ENCODE measurements at places on chromosomes 4 and X.

- no peak overlapping the region for H3K4me3 ChIP-seq
- no peaks in the 10 kb centered on the region for H3K27me3 ChIP-seq
- DNase-seq = no peak
Measured at GRCh38 chr4:113665036-113665435, 96.5 kb downstream of the CAMK2D start.

DNA sequence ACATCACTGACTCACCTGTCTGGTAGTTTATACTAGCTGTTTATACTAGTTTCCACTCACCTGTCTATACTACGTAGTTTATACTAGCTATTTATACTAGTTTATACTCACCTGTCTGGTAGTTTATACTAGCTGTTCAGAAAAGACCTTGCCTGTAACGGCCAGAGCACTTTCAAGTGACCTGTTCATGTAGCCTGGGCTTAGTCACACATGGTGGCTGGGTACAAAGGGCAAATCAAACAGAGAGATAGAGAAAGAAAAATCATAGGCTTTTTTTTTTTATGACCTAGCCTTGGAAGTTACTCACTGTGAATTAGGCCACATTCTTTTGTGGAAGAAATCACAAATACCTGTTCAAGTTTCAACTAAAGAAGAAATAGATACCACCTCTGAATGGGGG is 30.7 kb upstream of the SPANXN4 start:
- no peaks in the 10 kb centered on the region for H3K27me3 ChIP-seq
- DNase-seq = no peak
- H3K36me3 ChIP-seq = no peaks in the 10 kb centered on the region
- H3K27ac ChIP-seq = no peak overlapping the region
- H3K4me3 ChIP-seq = no peak overlapping the region

- H3K27ac ChIP-seq = no peak overlapping the region
- no peak overlapping the region for H3K4me3 ChIP-seq
- peak; percentile 26 for DNase-seq
- H3K36me3 ChIP-seq = no peaks in the 10 kb centered on the region
Measured at GRCh38 chrX:30504309-30504708, 73.3 kb downstream of the TASL start.

DNA sequence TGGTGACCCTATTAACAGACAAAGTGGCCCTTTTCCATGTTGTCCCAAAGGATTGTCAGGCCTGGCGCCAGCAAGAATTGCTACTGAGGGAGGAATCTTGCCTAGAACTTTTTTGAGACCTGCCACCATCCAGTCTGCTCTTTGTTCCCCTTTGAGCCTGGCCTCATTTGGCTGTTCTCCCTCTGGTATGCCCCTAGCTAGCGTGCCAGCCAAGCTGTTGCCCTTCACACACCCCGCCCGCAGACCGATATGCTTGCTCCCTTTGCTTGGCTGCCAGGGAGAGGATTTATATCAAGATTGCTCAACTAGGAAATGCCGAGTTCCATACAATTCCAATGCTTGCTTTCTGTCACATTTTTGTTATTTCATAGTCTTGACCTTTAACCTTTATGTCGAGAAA is 24.4 kb downstream of the IGSF1 start:
- no peaks in the 10 kb centered on the region for H3K4me1 ChIP-seq
- H3K27ac ChIP-seq = no peak overlapping the region
- no peak overlapping the region for H3K4me3 ChIP-seq
- H3K36me3 ChIP-seq = no peaks in the 10 kb centered on the region
- H3K27me3 ChIP-seq = no peaks in the 10 kb centered on the region

DNA sequence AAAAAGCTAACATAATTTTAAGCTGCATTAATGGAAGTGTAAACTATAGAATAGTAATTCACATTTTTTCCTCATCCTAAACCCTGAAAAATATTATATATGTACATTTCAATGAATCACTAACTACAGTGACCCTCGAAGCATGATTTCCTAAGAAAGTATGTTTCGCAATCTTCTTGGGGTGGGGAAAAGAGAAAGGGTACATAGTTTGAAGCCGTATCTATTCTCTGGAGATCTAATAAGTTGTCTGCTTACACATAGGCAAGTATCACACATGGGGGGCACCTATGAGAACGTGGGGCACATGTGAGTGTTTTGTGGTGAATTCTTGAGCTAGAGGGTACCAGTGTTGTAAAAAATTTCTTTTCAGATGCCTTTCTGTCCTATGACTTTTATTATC is 71.2 kb downstream of the JADE1 start:
- no peaks in the 10 kb centered on the region for H3K27me3 ChIP-seq
- no peaks in the 10 kb centered on the region for H3K4me1 ChIP-seq
- DNase-seq = no peak

GRCh38 chr4:9904976-9905587 is 116.2 kb downstream of the SLC2A9 start:
- no peak for DNase-seq
- H3K4me3 ChIP-seq = no peak overlapping the region
- no peak overlapping the region for H3K27ac ChIP-seq
- H3K27me3 ChIP-seq = no peaks in the 10 kb centered on the region
- H3K4me1 ChIP-seq = no peaks in the 10 kb centered on the region
- H3K36me3 ChIP-seq = no peaks in the 10 kb centered on the region

DNA sequence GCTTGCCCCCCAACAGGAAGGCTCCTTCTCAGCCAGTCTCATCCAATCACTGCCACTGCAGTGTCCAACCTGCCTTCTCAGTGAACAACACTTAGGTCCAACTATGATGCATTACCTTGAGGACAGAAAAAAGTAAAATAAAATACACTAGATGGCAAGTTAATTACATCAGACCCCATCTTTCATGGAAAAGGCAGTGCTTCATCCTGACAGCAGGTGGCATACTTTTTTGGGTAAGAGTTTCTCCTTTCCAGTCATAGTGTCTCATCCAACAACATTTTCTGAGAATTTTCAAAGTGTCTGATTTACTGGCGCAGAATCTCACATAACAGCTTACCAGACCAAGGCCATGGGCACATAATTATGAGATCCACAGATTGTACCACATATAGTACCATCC is 1742.8 kb downstream of the PCDH7 start:
- no peaks in the 10 kb centered on the region for H3K36me3 ChIP-seq
- H3K4me3 ChIP-seq = no peak overlapping the region
- no peaks in the 10 kb centered on the region for H3K4me1 ChIP-seq
- H3K27ac ChIP-seq = no peak overlapping the region
- H3K27me3 ChIP-seq = no peaks in the 10 kb centered on the region

GRCh38 chr4:32929796-32930699 is 2209.9 kb downstream of the PCDH7 start:
- no peaks in the 10 kb centered on the region for H3K4me1 ChIP-seq
- H3K4me3 ChIP-seq = no peak overlapping the region
- no peaks in the 10 kb centered on the region for H3K27me3 ChIP-seq
- no peak for DNase-seq
- no peaks in the 10 kb centered on the region for H3K36me3 ChIP-seq

DNA sequence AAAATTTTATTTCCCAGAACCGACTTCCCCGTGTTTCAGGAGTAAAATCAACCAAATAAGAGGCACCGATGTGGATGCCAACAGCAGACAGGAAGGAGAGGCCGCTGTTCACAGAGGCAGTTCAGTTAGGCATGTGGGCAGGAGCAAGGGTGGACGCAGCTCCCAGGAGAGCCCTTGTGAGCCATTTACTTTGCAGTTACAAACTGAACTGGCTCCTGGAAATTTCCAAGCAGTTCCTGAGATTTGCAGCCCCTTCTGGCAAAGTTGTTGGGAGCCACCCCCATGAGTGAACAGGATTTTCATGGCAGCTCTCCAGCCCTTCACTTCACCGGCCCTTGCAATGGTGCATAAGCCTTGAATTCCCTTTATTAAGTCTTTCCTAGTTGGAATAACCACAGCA is 189.1 kb downstream of the AFAP1 start:
- H3K36me3 ChIP-seq = no peaks in the 10 kb centered on the region
- H3K27ac ChIP-seq = no peak overlapping the region
- H3K4me1 ChIP-seq = no peaks in the 10 kb centered on the region

DNA sequence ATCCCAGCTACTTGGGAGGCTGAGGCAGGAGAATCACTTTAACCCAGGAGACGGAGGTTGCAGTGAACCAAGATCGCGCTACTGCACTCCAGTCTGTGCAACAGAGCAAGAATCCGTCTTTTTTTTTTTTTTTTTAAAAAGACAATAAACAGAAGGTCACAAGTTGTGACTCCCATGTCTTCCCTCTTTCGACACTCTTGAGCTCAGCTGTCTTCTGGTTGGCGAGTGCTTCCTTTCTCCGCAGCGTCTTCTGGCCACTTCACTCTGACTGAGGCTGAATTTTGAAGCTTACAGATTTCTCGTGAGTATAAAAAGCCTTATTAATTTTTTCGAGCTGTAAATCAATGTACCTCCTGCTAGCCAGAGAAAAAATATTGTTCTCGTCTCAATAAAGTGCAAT is 124.9 kb downstream of the STOX2 start:
- H3K36me3 ChIP-seq = no peaks in the 10 kb centered on the region
- H3K4me1 ChIP-seq = peaks cover 18% of the 10 kb centered on the region
- H3K27me3 ChIP-seq = no peaks in the 10 kb centered on the region
- DNase-seq = no peak
- H3K27ac ChIP-seq = no peak overlapping the region

- H3K4me3 ChIP-seq = no peak overlapping the region
- no peak for DNase-seq
- no peak overlapping the region for H3K27ac ChIP-seq
Measured at GRCh38 chrX:105765691-105766090, 56.6 kb upstream of the NRK start.

- H3K27ac ChIP-seq = peak overlapping the region; percentile 54
- peaks cover 3% of the 10 kb centered on the region for H3K27me3 ChIP-seq
- peaks cover 32% of the 10 kb centered on the region for H3K4me1 ChIP-seq
- peak; percentile 87 for DNase-seq
Measured at GRCh38 chr4:139556724-139557555, 921 bp upstream of the SETD7 start.

DNA sequence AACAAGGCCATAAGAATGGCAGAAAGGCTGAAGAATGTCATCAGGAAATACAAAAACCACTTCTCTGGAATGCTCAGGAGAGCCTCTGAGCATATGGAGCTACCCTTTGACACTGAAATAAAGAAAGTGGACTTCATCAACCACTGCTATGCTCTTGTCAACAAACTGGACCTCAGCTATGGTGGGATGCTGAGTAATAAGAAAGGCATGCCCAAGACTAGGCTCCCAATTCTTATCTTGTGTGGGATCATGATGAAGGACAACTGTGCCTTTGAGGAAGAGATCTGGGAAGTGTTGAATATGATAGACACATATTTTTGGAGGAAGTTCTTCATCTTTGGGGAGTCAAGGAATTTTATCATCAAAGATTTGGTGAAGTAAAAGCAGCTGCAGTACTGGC is 86.9 kb upstream of the MAGEB16 start:
- H3K27ac ChIP-seq = no peak overlapping the region
- no peaks in the 10 kb centered on the region for H3K36me3 ChIP-seq
- H3K27me3 ChIP-seq = no peaks in the 10 kb centered on the region

DNA sequence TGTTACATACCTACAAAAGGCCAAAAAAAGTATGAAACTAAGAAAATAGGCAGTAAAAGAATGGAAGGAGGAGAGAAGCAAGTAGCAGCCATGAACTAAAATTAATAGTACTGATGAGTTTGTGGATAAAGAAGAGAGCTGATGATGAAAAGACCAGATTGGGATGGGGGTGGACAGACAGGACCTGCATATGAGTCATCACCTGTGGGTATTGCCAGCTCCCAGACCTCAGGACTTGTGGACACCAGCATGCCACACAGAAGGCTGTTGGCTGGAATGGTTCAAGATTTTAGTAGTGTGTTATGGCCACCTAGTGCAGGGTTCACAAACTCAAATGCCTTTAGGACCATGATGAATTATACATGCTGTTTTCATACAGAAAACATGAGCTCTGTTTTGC is 58.9 kb downstream of the ARX start:
- no peak overlapping the region for H3K4me3 ChIP-seq
- no peaks in the 10 kb centered on the region for H3K36me3 ChIP-seq
- no peaks in the 10 kb centered on the region for H3K27me3 ChIP-seq
- H3K27ac ChIP-seq = no peak overlapping the region
- DNase-seq = no peak
- no peaks in the 10 kb centered on the region for H3K4me1 ChIP-seq

- no peak for DNase-seq
- H3K27me3 ChIP-seq = no peaks in the 10 kb centered on the region
- H3K36me3 ChIP-seq = no peaks in the 10 kb centered on the region
- no peaks in the 10 kb centered on the region for H3K4me1 ChIP-seq
Measured at GRCh38 chr4:26574563-26574962, 9.3 kb upstream of the TBC1D19 start.

DNA sequence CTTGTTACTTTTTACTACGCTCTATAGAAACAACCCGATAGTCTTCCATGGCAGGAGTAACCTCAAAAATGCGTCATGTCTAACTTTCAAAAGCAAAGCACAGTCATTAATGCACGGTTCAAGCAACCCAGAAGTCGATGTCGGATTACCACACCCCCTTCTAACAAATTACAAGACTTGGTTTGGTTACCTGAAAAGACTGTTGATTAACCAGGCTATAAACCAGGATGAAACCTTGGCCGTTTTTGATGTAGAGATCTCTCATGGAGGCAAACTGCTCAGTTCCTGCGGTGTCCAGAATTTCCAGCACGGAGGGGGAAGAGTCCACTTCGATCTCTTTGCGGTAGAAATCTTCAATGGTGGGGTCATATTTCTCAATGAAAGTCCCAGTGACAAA is 2.4 kb downstream of the RAP2C start:
- peaks cover 13% of the 10 kb centered on the region for H3K36me3 ChIP-seq
- DNase-seq = peak; percentile 74
- H3K27me3 ChIP-seq = no peaks in the 10 kb centered on the region
- H3K4me1 ChIP-seq = peaks cover 18% of the 10 kb centered on the region

GRCh38 chr4:87717276-87718031 is 67.4 kb downstream of the DMP1 start:
- H3K27ac ChIP-seq = no peak overlapping the region
- no peak for DNase-seq
- no peaks in the 10 kb centered on the region for H3K4me1 ChIP-seq
- H3K27me3 ChIP-seq = no peaks in the 10 kb centered on the region

Measured in common myeloid progenitor, CD34-positive (primary cell).